ENCODE measurements at places on chromosomes 7 and 10.

- no peak for DNase-seq
Observed at GRCh38 chr7:41445946-41446345, 256.9 kb downstream of the INHBA start.

- peak; percentile 45 for DNase-seq
Observed at GRCh38 chr7:43112941-43113621, 634 bp downstream of the HECW1 start.

GRCh38 chr7:67976490-67976889 lies 979.9 kb downstream of the TYW1 start:
- no peak for DNase-seq

- peak; percentile 45 for DNase-seq
Observed at GRCh38 chr10:125158601-125159485, 1.5 kb downstream of the CTBP2 start.

DNA sequence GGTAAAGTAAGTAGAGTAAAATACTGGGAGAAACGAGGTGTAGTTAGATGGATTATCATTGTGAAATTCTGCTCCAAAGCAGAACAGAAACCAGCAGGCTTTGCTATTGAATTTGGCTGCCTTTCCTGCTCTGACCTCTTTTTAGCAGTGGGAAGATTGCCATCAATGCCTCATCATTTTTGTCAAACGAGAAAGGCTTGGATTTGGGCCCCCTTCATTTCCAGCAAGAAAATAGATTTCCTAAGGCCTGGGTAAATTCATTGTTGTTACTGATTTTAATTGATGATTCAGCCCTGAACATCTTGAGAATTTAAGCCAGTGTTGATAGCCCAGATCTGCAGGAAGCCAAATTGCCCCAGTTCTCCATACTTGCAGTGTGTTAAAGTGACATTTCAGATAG lies 35.2 kb upstream of the ASAH2 start:
- no peak for DNase-seq

GRCh38 chr7:525740-526139 lies 6.1 kb upstream of the PDGFA start:
- no peak for DNase-seq

DNA sequence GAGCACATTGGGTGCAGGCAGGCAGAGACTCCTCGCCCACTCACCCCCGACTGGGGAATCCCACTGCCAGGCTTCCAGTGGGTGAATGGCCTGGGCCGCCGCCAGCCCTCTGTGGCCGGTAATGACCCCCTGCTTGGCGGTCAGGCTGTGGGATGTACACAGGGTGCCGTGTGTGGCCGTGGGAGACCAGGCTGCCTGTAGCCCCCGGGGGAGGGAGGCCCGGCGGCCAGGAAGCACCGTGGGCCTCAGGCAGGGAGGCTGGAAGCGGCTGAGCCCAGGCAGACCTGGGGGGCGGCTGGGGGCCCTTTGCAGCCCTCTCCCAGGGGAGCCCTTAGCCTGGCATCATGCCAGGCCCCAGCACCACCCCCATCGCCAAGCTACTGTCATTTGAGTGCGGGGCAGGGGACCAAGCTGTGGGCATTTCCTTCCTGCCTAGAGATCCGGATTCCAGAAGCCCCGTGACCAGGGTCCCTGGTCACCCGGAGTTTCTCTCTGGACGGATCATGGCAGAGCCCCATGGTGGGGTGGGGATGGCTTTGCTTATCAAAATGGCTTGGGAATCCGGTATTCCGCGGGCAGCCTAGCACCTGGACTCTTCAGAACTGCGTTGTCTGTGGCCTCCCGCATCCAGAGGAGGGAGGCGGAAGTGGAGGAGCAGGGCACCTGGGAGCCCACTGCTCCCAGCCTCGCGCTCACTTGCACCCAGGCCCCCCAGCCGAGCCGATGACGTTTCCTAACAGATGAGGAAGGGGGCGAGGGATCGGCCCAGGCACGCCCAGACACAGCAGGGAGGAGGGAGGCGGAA lies 1.1 kb downstream of the TTYH3 start:
- peak; percentile 59 for DNase-seq

Data from GM10248 (cell line).